ENCODE measurements at places on chromosomes 7 and 10. TPM values are rescaled to one million over a fixed set of nuclear protein-coding genes. Genes with fewer than 3 reads are reported as not detected.

Gene BMPER
- total RNA-seq: 0.37 TPM

Gene MCM7
- 387 TPM for total RNA-seq

Gene TMEM140
- total RNA-seq: 2.9 TPM

Gene LIPM
- total RNA-seq: not detected

Gene LIPJ
- not detected for total RNA-seq

Gene CAPZA2
- total RNA-seq: 82.3 TPM

Gene OR2A42
- not detected for total RNA-seq

Gene TMEM139
- total RNA-seq: 3.2 TPM

Gene C10orf143
- 1.4 TPM for total RNA-seq

Gene UTF1
- not detected for total RNA-seq

Gene COL1A2
- total RNA-seq: 0.24 TPM

Gene C10orf105
- not detected for total RNA-seq

Gene TFPI2
- 19.6 TPM for total RNA-seq

Gene PALD1
- total RNA-seq: 1.6 TPM

Gene PDGFA
- 11.5 TPM for total RNA-seq

Gene PRRT4
- total RNA-seq: 0.05 TPM

Gene NHLRC2
- total RNA-seq: 23.0 TPM

Gene ABLIM1
- 6.0 TPM for total RNA-seq

Gene LRIT1
- total RNA-seq: not detected

Gene IQUB
- total RNA-seq: not detected

Gene ADGRA1
- not detected for total RNA-seq

Gene SLC26A5
- total RNA-seq: not detected

Gene PIP
- total RNA-seq: not detected

Gene WDR11
- 45.9 TPM for total RNA-seq

Gene HHEX
- 12.5 TPM for total RNA-seq

Gene NOS3
- total RNA-seq: not detected

Gene ACSM6
- not detected for total RNA-seq

Gene SCART1
- 7.9 TPM for total RNA-seq

Gene PRSS37
- total RNA-seq: not detected

Gene BCAP29
- 31.3 TPM for total RNA-seq

Gene IPMK
- total RNA-seq: 1.9 TPM

Gene VPS41
- total RNA-seq: 32.8 TPM

Gene GIMAP4
- total RNA-seq: 0.15 TPM

Gene PRKCQ
- total RNA-seq: 3.7 TPM

Gene NME8
- not detected for total RNA-seq

Gene GRID2IP
- total RNA-seq: not detected

Gene MINDY3
- total RNA-seq: 9.9 TPM

Gene INMT
- 0.11 TPM for total RNA-seq

Gene SPDYE6
- not detected for total RNA-seq

Gene CPA5
- total RNA-seq: not detected

Gene LLCFC1
- total RNA-seq: not detected

Gene CYP2E1
- total RNA-seq: 6.4 TPM

Gene DPYSL4
- total RNA-seq: not detected

Gene TMEM270
- total RNA-seq: 0.93 TPM

Gene SNCG
- total RNA-seq: 10.8 TPM

Measured in A375 (cell line).